ENCODE measurements at places on chromosomes 6 and 20. TPM values are rescaled to one million over a fixed set of nuclear protein-coding genes. Genes with fewer than 3 reads are reported as not detected.

Gene ZC3H12D
- total RNA-seq, result 79.6 TPM

GRCh38 chr6:36347621-36348020 lies 10.9 kb upstream of the BNIP5 start:
- H3K27ac ChIP-seq, result no peak overlapping the region
- H3K4me1 ChIP-seq, result no peaks in the 10 kb centered on the region
- no peaks in the 10 kb centered on the region for H3K36me3 ChIP-seq
- H3K27me3 ChIP-seq, result peaks cover 31% of the 10 kb centered on the region
- H3K4me3 ChIP-seq, result no peak overlapping the region

DNA sequence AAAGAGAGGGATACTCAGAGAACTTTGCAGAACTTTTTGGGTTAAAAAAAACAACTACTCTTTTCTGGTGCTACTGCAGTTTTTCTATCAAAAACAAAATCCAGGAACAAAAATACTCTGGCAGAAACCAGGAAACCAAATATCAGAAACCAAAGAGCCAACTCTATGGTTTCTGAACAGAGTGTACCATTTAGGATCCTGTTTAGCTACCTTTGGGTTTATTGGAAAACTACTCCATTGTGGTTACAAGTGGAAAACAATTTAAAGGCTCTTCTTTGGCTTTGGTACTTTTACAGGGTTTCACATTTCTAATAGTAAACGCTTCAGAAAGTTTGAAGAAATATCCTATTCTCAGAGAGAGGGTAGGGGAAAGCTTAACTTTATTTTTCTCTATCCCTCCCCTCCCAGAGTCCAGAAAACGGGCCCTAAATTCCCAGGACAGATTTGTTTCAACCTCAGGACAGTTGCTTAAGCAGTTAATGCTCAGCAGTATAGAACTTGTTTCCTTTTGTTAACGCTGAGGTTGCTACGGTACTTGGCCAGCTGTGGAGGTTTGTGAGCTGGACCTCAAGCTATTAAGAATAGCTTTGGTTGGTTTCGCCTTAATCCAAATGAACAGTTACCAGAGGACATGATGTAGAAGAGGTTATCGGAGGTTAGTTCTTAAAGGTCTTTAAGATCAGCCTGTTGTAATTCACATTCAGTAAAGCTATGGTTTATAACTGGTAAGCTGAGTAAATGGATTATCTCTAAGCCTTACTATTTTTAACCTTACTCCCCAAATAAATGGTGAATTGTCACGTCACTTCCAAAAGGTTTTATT lies 47.9 kb downstream of the FOXO3 start:
- no peak overlapping the region for H3K27ac ChIP-seq
- H3K4me1 ChIP-seq, result peaks cover 3% of the 10 kb centered on the region
- no peak overlapping the region for H3K4me3 ChIP-seq
- DNase-seq, result no peak
- H3K36me3 ChIP-seq, result peaks cover 3% of the 10 kb centered on the region
- peaks cover 12% of the 10 kb centered on the region for H3K27me3 ChIP-seq

Gene OTOR
- not detected for total RNA-seq

- no peaks in the 10 kb centered on the region for H3K36me3 ChIP-seq
- no peaks in the 10 kb centered on the region for H3K27me3 ChIP-seq
- no peak overlapping the region for H3K4me3 ChIP-seq
- H3K27ac ChIP-seq, result no peak overlapping the region
- no peaks in the 10 kb centered on the region for H3K4me1 ChIP-seq
Observed at GRCh38 chr20:47951521-47951971, 166.3 kb upstream of the SULF2 start.

DNA sequence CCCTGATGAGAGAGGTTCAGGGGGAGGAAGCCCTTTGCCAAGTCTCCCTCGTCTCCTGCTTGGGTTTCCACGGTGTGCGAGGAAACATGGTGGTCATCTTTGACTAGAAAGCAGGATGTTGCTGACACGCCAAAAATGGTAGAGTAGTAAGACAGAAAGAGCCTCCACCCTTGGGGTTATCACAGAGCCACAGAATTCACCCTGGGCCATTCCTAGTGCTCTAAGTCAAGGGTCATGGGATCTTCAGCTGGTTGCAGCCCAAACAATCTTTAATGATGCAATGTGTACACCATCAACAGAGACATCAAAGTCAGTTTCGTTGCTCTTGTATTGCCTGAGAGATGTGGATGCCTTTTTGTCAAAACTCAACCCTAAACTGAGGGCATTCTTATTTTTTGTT lies 201.9 kb downstream of the LY86 start:
- H3K4me1 ChIP-seq, result peaks cover 33% of the 10 kb centered on the region
- DNase-seq, result no peak
- H3K36me3 ChIP-seq, result no peaks in the 10 kb centered on the region
- H3K27me3 ChIP-seq, result peaks cover 11% of the 10 kb centered on the region

DNA sequence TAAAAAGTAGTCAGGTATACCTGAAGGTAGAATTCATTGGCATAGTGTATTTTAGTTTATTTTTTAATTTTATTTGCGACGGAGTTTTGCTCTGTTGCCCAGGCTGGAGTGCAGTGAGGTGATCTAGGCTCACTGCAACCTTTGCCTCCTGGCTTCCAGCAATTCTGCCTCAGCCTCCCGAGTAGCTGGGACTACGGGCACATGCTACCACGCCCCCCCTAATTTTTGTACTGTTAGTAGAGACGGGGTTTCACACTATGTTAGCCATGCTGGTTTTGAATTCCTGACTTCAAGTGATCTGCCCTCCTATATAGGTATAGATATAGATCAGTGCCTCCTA lies 102.8 kb upstream of the PRSS16 start:
- no peak for DNase-seq
- peaks cover 29% of the 10 kb centered on the region for H3K4me1 ChIP-seq
- peak overlapping the region; percentile 73 for H3K27ac ChIP-seq
